ENCODE measurements at places on chromosomes 16 and 17.

DNA sequence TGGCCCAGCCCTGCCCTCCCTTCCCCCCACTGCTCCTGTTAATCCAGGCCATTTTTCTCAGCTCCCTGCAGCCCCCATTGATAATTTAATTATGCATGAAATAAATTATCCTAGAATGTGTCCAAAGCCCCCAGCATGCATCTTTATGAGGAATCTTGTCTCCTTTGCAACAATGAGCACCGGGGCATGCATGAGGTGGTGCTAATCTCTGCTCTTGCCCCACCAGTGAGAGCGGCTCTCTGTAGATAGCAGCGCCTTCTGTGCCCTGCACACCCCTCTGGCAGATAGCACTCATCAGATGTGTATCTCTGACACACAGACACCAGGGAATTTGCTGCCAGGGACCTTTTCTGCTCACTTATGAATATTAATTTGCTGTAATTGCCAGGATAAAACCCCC is 140.2 kb upstream of the CDC42EP4 start:
- DNase-seq, result no peak

DNA sequence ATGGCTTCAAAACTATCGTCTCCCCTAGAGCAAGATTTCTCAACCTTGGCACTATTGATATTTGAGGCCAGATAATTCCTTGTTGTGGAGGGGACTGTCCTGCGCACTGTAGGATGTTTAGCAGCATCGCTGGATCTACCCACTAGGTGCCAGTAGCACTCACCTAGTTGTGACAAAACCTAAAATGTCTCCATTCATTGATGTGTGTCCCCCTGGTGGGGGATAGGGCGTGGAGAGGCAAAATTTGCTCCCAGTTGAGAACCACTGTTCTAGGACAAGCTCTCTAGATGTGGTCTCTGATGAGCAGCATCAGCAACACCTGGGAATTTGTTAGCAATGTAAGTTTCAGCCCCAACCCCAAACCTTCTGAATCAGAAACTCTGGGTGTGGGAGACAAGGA is 259.0 kb downstream of the XYLT1 start:
- peak; percentile 21 for DNase-seq

DNA sequence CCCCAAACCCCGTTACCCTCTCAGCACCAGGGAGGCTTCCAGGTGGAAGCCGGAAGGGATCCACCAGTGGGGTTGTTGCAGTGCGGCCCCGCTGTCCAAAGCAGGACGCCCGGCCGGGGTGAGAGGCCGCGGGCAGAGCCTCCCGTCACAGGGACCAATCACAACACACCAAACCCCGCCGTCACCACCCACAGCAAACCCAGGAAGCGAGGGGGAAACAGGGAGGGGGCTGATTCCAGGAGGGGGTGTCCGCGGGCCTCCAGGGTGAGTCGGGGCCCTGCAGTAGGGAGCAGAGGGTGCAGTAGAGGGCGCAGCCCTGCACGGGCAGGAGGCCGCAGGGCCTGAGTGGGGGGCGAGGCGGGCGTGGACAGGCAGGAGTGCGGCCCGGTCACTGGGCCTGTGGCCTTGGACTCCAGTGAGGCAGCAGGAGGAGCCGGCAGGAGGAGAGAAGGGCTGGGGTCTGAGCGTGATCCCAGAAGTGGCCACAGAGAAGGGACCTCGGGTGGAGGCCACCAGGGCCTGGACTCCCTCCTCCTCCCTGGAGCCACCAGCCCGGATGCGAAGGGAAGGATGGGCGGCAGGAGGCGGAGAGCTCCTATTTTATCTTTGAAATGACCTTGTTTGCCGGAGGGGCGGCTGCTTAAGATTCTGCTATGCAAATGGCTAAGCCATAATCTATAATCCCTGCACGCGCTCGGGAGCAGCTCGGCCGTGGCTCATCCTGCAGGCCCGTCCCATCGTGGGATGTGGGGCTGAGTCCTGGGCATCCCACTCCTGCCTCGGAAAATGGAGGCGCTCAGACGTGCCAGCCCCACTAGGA is 41.5 kb downstream of the ZFPM1 start:
- no peak for DNase-seq

GRCh38 chr17:76189247-76189646 is 48.2 kb upstream of the FOXJ1 start:
- DNase-seq, result no peak

DNA sequence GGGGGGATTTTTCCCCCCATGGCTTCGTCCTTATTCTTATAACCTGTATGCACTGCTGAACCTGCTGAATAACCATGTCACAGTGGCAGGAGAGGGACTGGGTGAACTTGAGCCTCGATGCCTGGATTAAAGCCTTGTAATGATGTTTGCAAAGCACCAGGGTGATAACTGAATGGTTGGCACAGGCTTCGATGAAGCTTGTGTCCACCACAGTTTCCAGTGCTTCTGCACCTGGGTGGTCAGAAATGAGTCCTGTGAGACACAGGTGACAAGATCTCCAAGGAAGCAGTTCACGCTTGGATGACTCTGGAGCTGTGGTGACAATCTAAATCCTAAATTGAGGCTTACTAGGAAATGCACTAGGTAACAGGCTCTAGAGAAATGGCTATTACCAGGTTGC is 729.3 kb downstream of the MAF start:
- no peak for DNase-seq

DNA sequence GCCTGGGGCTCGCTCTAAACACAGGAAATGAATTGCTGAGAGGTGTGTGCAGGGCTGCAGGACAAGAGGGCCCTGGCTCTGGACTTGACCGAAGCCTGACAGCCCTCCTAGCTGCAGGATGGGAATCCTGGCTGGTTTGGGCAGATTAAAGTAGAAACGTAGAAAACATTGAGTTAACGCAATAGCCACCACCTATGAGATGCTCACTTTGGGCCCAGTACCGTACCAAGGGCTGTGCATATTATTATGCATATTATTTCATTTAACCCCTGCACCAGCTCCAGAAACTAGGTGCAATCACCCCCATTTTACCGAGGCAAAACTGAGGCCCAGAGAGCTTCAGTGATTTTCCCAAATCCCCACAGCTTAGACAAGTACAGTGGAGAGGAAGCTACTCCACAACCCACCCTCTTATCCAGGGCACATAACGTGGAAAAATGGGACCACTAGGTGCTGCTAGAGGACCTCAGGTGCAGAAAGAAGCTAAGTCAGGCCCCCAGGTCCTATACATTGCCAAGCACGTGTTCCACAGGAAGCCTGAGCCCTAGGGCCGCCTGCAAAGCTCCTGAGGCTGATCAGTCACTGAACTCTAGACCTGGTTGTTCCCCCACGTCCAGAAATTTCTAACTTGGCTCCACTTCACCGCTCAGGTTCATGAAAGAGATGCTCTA is 79.2 kb downstream of the MYH11 start:
- peak; percentile 62 for DNase-seq

DNA sequence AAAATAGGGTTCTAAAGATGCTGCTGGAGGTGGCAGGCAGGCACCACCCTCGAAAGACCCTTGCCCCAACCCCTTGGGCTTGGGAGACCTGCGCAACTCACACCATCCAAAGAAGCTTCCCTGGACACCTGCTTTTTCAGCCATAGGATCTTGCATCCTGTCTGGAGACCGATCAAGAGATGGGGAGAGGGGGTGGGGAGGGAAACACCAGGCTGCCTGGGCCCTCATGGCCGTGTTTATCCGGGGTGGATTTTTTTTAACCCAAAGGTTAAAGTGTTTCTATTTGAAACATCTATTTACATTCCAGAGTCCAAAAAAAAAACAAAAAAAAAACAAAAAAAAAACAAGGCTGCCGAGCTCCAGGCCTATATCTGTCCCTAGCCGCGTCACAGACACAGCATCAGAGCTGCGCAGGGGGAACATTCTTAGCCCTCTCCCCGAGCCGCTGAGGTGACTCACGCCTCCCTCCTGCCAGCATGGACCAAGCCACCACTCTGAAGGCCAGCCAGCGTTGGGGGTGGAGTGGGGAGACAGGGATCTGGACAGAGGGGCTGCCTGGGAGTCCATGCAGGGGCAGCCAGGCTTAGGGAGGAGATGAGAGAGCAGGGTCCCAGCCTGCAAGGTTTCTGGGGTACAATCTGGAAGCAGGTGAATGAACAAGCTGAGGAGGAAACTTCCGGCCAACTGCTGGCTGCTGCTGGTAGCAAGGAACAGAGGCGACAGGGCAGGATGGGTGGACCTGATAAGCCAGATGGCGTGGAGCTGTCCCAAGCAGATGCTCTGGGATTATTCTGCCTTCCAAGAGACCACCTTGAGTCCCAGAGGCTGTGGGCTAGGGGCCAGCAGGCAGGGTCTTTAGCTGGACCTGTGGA is 14.8 kb downstream of the HDAC5 start:
- no peak for DNase-seq

DNA sequence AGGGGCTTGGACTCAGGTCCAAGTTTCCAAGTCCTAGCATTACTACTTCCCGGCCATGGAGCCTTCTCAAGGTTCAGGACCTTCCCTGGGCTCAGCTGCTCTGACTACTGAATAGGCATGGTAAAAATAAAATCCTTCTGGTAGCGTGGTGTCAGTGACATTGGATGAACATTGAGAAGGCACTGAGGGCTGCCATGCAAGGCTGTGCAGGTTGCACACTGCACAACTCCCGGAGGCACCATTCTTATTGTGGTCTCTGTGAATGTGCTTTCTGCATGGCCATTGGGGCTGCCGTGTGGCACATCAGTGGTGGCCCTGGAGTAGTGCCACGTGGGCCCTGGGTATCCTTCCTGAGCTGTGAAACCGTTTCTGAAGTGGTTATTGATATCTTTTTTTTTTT is 250.2 kb upstream of the CIBAR2 start:
- DNase-seq, result no peak

DNA sequence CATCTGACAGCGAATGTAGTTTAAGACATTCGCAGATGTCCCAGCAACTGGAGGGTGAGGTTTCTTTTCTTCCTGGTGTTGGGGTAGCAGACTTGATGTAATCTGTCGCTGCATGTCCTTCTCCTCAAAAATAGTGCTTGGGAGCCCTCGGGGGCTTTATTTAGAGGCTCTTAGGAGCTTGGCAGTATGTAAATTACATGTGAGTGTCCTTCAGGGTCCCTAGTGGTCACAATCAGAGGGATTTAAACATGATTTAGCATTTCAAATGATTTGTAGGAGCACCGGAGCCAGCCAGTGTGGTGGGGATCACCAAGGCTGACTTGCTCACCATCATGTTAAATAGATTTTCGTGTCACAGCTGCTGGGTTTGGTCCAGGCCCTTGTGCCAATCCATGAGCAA is 8.8 kb upstream of the SALL1 start:
- no peak for DNase-seq

DNA sequence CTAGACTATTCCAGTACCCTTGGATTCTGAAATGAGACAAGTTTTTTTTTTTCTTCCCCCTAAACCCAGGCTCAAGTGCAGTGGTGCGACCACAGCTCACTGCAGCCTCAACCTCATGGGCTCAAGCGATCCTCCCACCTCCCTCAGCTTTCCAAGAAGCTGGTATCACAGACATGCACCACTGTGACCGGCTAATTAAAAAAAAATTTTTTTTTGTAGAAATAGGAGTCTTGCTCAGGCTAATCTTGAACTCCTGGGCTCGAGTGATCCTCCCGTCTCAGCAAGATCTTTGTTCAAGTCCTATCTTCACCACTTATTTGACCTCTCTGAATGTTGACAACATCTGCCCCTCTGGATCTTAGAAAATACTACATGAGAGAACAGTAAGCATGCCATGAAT is 26.6 kb upstream of the CORO6 start:
- DNase-seq, result no peak

- no peak for DNase-seq
Measured at GRCh38 chr16:12500771-12501170, 302.9 kb downstream of the CPPED1 start.

- no peak for DNase-seq
Measured at GRCh38 chr17:70318051-70318450, 148.7 kb downstream of the KCNJ2 start.

DNA sequence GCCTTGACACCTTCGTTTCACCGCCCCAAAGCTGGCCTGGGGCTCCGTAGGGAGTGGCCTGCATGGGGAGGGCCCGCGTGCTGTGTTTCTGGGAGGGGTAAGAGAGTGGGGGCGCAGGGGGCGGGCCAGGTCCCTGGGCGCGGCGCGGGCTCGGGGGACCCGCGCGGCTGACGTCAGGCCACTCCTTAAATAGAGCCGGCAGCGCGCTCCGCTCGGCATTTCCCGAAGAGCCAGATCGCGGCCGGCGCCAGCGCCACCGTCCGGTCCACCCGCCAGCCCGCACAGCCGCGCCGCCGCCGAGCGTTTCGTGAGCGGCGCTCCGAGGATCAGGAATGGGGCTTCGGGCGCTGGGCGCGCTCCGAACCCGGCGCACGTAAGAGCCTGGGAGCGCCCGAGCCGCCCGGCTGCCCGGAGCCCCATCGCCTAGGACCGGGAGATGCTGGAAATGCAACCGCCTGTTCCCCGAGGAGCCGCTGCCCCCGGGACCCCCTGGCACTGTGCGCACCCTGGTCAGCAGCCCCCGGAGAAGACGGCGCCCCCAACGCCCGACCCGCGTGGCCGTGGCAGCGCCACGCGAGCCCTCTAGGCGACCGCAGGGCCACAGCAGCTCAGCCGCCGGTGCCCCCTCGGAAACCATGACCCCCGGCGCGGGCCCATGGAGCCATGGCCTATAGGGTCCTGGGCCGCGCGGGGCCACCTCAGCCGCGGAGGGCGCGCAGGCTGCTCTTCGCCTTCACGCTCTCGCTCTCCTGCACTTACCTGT is at the start of gene HS3ST2:
TSS of gene HS3ST2 (plus strand) at position 215 of the 763 bp plus-strand sequence. CDS start at position 664, 449 bp downstream.
- peak; percentile 56 for DNase-seq

GRCh38 chr16:29744541-29745101 is 1.2 kb downstream of the C16orf54 start:
- DNase-seq, result no peak

GRCh38 chr16:83345846-83346640 is 461.7 kb upstream of the HSBP1 start:
- DNase-seq, result no peak

GRCh38 chr17:2542456-2542855 is 30.8 kb upstream of the METTL16 start:
- DNase-seq, result no peak

DNA sequence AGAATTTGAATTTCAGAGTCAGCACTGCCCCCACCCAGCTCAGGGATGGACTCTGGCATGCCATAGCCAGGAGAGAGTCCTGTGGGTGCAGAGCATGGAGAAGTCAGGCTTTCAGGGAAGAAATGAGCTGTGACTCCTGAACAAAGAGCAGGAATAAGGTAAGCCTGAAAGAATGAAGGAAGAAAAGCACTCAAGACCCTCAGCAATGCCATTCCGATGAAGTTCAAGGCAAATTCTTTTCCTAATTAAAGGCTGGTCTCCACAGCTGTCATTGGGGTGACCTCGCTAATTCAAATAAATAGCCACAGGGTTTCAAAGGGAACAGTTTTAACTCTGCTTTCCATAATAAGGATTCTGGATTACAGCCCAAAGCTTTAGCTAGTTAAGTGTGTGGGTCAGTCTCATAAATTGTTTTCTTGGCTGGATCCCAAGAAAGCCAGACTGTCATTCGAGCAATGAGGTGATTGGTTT is 31.7 kb downstream of the TOM1L2 start:
- DNase-seq, result no peak

- no peak for DNase-seq
Measured at GRCh38 chr17:14061666-14062560, 7.4 kb upstream of the COX10 start.

GRCh38 chr17:74019271-74019670 is 184.2 kb upstream of the RPL38 start:
- no peak for DNase-seq

DNA sequence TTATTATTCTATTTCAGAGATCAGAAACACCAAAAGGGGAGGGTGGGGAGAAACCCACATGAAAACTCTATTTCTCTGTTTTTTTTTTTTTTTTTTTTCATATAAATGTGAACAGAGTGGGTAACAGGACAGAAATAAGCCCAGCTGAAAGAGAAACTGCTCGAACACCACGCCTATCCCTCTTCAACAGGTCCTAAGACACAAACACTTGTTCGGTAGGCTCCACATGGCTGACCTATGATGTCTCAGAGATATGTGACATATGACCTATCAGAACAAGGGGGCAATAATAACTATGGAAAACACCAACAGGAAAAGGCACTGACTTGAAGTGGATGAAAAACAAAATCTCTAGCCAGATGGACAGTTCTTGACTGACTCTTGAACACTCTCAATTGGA is 44.8 kb downstream of the PARN start:
- no peak for DNase-seq

Measured in HEK293T (cell line).